ENCODE measurements at places on chromosomes 1 and 21.

- no peak for DNase-seq
These were observed 193.2 kb downstream of the LHX8 start for GRCh38 chr1:75327395-75327794.

- DNase-seq: no peak
These were observed 84.1 kb downstream of the PLPPR5 start for GRCh38 chr1:98920441-98921110.

DNA sequence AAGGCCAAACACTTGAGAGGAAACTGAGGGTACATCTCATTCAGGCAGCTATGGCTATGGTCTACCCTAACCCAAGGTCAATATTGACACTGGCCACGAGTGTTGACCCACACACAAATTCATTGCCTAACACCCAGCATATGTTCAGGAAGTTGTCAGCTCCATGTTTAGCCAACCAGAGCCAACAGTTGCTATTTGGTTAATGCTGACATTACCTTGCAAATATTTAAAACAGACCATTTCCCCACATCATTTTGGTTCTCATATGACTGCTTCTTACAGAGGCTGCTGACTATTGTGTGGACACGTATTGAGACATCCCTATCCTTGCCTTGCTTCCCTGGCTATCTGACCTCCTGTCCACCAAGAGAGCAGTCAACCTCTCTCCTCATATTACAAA, 97.3 kb downstream of the LMX1A start:
- DNase-seq: peak; percentile 18

DNA sequence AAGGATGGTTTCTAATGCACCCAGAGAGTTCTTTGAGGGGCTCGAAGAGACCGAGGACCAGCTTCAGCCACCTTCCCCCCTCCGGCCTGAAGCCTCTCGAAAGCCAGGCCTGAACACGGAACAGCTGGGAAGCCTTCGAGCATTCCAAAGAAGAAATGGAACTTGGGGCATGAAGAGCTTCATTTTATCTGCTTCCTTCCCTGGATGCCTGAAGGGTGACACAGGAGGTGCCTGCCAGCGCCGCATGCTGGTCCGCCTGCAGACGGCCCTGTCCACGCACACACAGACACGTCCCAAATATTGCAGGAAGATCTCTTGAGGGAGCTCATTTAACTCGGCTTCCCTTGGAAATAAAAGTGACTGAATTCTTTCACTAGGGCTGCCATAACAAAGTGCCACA, 73.7 kb downstream of the TOMM20 start:
- DNase-seq: no peak

GRCh38 chr1:55331351-55331750, 116.2 kb upstream of the USP24 start:
- no peak for DNase-seq

- DNase-seq: no peak
These were observed 10.0 kb upstream of the AGPAT3 start for GRCh38 chr21:43854773-43855633.

Data from pancreas (tissue), 10 donors.